ENCODE measurements at places on chromosomes 4 and X.

- no peak for DNase-seq
Observed at GRCh38 chrX:129939986-129940385, 34.0 kb downstream of the UTP14A start.

DNA sequence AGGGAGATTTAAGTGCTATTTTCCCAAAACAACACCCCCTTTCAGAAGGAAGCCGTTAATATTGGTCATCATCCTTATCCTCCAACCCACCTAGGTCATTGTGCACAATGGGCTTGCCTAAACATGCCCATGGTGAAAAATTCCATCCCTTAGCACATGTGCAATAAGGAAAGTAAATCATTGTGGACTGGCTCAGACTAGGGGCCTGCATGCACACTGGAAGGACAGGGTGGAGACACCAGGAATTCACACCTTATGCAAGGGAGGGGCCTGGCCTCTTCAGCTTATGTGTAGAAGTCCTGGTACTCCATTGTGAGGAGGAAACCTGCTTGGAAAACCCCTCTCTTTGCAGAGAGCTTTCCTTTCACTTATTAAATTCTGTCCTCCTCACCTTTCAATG is 311.4 kb upstream of the NDST4 start:
- DNase-seq: no peak

DNA sequence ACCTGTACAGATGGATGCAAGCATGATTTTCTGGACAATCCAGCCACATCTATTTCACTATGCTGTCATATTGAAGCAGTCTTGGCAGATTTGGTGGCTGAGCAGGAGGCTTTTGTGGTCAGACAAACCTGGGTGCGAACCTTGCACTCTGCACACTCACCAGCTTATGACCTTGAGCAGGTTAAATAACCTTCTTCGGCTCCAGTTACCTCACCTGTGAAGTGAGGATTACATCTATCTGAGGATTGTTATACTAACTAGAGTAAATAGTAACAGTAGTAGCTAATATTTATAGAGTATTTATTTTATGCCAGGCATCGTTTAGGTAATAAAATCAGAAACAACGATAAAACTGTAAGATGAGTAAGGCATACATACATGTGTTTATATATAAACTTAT is 150.0 kb downstream of the PPP3CA start:
- no peak for DNase-seq

- DNase-seq: no peak
Observed at GRCh38 chr4:142155347-142155746, 519.0 kb downstream of the IL15 start.

DNA sequence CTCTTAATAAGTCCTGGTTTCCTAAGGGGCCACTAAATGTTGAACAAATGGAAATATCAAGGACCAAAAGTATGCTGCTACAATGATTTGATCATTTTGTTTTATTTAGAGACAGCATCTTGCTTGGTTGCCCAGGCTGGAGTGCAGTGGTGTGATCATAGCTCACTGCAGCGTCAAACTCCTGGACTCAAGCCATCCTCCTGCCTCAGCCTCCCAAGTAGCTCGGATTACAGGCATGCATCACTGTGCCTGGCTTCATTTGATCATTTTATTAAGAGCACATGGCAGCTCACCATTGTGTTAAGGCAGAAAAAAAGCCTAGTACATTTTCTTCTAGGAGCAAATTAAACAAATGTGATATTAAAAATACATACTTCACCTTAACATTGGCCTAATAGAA is 52.7 kb downstream of the DCLK2 start:
- no peak for DNase-seq

DNA sequence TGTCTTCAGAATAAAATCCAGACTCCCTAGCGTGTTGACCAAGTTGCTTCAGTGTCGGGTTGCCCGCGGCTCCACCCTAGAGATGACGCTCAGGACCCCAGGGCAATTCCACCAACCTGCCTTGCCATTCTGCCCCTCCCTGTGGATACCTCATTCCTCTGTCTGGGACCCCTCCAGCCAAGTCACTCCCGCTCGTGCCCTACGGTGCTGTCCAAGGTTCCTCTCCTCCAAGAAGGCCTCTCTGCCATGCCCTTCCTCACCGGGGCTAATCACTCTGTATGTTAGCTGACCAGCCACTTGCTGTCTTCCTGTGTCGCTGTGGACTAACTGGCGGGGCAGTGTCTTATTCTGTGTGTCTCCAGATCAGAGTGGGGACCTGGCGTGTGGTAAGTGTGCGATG is 46.6 kb downstream of the TENM3 start:
- no peak for DNase-seq

All from activated CD8-positive, alpha-beta memory T cell treated with anti-CD3 and anti-CD28 coated beads for 1 hour (primary cell).